H1 (cell line): ENCODE measurements at places on chromosomes 2 and 18.

DNA sequence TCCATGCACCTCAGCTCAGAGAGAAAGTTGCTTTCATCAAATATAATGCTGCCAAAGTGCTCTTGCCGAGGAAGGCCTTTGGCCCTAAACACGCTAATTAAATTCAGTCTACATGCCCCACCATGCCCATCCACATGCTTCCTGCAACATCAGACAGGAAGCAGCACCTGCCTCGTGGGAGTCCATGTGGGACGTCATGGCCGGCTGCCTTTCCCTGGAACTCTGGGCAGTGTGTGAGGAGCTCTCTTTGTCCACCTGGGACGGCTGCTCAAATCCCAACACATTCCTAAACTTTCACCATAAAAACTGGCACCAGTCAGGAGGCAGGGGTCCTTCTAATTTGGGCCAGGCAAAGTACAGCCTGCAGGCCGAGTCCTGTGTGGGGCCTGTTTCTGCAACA is 23.1 kb downstream of the FAM178B start:
- DNase-seq: no peak

GRCh38 chr18:10526561-10526949 is 728 bp downstream of the NAPG start:
- no peak for DNase-seq

GRCh38 chr2:70941186-70941585 is 5.5 kb downstream of the ATP6V1B1 start:
- DNase-seq: no peak

DNA sequence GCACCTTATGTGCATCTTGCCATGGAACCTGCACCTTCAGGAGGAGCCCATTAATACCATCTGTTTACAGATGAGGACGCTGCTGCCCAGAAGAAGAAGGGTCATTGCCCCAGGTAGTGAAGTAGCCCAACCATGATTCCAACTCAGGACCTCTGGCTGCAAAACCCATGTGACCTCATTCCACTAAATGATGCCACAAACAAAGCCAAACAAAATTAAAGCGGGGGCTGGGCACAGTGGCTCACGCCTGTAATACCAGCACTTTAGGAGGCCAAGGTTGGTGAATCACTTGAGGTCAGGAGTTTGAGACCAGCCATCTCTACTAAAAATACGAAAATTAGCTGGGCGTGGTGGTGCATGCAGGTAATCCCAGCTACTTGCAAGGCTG is 202.1 kb downstream of the EIPR1 start:
- no peak for DNase-seq

- no peak for DNase-seq
These were observed 3.2 kb upstream of the TGOLN2 start for GRCh38 chr2:85330839-85331636.
